ENCODE measurements at places on chromosomes 11 and 22.

- DNase-seq = no peak
These were observed 61.7 kb downstream of the LARGE2 start for GRCh38 chr11:45984192-45984591.

DNA sequence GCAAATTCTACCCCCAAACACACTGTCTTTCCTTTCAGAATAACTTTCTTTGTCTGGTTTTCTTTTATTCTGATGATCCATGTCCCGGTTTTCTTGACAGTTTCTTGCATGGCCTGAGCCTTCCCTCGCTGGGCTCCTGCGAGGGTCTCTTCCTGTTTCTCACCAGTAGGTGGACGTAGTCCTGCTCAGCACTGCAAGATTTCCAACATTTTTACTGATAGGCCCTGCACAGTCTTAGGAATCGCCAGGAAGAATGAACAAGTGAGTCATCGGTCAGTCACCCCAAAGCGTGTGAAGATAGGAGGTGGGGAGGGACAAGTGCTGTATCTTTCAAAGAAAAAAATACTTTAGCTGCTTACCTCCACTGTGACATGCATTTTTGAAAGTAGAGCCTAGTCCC, 16.9 kb upstream of the KIRREL3 start:
- no peak for DNase-seq

GRCh38 chr11:129277198-129277843, 85.2 kb upstream of the ARHGAP32 start:
- no peak for DNase-seq

DNA sequence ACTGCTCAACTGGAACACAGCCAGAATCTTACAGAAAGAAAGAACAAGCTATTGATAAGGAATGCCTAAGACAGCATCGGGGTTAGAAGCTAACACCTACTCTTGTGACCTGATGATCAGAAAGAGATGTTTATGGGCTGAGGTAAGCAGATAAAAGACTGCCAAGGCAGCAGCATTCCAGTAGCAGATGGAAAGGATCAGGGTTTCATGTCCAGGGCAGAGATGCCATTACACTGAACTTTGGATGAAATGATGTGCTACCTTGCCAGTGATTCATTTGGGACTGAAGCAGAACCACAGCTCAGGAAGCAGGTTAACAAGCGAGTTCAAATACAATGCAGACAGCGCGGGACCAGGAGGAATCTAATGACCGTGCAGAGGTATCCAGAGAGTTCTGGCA, 27.1 kb upstream of the APOA1 start:
- DNase-seq = no peak

DNA sequence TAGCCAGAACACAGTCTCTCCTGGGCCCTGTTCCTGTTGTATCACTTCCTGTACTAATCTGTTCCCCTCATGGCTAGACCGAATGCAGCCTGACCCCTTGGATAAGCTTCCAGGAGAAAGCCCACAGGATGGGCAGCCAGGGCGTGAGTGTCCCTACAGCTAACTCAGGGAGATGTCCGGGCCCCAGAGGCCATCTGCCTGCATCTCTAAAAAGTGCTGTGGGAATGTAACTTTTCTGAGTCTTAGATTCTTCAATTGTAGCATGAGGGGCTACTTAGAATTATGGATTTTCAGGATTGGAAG, 7.7 kb upstream of the MALAT1 start:
- DNase-seq = no peak

DNA sequence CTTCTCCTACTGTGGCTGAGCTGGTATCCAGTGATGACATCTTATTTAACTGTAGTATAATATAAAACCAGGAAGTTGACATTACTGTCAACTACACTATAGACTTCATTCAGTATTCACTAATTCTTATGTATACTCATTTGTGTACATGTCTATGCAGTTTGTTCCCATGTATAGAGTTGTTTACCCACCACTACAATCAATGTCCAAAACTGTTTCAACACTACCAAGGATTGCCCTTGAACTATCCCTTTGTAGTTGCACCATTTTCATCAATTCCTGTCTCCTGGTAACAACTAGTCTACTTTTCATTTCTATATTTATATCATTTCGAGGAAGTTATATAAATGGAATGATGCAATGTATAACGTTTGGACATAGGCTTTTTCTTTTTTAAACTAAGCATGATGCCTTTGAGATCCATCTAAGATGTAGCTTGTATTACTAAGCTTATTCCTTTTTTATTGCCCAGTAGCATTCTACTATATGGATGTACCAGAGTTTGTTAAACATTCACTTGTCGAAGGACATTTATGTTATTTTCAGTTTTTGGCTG, 39.2 kb downstream of the TMEM135 start:
- DNase-seq = no peak

DNA sequence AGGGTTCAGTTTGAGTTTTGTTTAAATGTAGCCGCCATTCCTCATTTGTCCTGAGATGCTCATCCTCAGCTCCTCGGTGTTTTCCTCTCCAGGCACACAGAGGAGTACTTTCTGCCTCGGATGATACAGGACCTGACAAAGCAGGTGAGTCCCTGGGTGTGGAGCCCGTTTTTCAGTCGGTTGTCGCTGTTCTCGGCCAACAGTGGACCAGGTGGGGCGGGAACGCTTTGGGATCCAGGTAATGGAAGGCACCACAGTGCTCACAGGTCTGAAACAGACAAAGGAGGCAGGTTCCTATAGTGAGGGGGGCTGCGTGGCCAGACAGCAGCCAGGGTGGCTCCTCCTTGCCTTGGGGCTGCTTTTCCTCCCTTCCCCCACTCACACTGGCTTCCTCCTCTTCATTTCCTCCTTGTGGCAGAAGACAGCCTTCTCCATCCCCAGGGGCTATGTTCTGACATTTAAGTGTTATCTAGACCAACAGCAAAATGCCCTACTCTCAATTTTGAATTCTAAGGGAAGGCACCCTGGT, 19.4 kb downstream of the NADSYN1 start:
- no peak for DNase-seq

GRCh38 chr22:31332010-31332409, 14.1 kb downstream of the PATZ1 start:
- no peak for DNase-seq

- no peak for DNase-seq
These were observed 109.6 kb upstream of the POU2AF2 start for GRCh38 chr11:111135778-111136570.

- DNase-seq = no peak
These were observed 23.8 kb downstream of the MYBPC3 start for GRCh38 chr11:47328449-47329390.

GRCh38 chr22:47804281-47804680, 1041.8 kb downstream of the TBC1D22A start:
- no peak for DNase-seq

- DNase-seq = no peak
These were observed 30.9 kb downstream of the OR4D9 start for GRCh38 chr11:59542142-59542810.

GRCh38 chr11:130315354-130315970, 745 bp upstream of the ZBTB44 start:
- DNase-seq = no peak

- DNase-seq = no peak
These were observed 98.2 kb downstream of the NTM start for GRCh38 chr11:131468565-131468964.

DNA sequence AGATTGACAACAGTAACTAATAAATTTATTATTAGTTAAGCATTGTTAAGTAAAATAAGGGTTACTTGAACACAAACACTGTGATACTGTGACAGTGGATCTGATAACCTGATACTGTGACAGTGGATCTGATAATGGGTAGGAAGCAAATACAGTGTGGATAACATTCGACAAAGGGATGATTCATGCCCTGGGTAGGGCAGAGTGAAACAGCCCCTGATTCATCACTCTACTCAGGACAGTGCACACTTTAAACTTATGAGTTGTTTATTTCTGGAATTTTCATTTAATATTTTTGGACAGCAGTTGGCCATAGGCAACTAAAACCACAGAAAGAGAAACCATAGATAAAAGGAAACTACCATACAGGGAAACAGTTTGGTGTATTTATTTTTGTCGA, 60.8 kb upstream of the CTSC start:
- DNase-seq = no peak

DNA sequence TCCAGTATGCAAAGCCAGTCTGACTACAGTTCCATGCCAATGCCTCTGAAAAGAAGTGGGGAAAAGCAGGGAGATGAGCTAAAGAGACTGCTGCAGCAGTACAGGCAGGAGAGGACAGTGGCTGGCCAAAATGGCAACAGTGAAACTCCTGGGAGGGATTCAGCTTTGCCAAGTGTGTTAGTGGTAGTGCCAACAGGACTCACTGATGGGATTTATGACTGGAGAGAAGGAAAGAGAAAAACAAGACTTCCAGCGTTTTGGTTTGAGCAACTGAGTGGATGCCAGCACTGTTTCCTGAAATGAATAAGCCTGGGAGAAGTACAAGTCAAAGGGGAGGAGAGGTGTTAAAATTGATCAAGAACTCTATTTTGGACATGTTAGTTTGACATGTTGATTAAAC, 80.9 kb downstream of the PLEKHA7 start:
- no peak for DNase-seq

GRCh38 chr11:36037031-36037430, 93.2 kb downstream of the LDLRAD3 start:
- no peak for DNase-seq

- no peak for DNase-seq
These were observed 73.8 kb upstream of the PARVA start for GRCh38 chr11:12303421-12304149.

DNA sequence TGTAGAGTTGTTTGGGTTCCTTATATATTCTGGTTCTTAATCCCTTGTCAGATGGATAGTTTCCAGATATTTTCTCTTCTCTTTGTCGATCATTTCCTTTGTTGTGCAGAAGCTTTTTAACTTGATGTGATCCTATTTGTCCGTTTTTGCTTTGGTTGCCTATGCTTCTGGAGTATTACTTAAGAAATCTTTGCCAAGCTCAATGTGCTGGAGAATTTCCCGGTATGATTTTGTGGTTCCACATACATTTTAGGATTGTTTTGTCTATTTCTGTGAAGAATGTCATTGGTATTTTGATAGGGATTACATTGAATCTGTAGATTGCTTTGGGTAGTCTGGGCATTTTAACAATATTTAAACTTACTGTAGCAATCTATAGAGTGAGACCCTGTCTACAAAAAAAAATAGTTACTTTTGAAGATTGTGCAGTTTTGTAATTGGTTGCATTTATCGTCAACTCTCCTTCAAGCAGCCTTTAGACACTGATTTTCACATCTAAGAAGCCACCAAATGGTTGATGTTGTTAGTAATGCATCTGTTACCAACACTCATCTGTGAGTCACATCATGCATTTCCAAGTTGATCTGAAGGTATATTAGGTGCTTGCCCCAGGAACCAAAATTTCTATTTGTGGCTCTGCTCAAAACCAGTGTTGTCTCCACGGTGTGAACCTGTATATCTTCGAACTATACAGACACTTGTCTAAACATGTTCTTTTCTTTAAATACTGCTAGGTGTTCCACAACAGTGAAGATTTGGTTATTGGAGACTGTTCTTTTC, 21.4 kb downstream of the XRCC6 start:
- no peak for DNase-seq

DNA sequence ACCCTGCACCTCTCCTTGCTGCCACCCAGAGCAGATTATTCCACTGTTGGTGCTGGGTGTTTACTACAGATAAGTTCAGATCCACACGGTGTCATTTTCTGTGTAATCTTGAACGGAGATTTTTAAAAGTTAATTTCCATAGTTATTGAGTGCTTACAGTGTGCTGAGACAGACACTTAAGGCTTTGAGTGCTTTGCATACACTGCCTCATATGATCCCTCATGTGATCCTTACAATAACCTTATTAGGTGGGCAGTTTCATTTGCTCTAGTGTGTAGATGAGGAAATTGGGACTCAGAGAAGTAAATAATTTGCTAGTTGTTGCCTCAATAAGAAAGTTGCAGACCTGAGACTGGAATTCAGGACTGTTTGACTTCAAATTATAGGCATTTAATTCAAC, 32.3 kb upstream of the ME3 start:
- DNase-seq = no peak

DNA sequence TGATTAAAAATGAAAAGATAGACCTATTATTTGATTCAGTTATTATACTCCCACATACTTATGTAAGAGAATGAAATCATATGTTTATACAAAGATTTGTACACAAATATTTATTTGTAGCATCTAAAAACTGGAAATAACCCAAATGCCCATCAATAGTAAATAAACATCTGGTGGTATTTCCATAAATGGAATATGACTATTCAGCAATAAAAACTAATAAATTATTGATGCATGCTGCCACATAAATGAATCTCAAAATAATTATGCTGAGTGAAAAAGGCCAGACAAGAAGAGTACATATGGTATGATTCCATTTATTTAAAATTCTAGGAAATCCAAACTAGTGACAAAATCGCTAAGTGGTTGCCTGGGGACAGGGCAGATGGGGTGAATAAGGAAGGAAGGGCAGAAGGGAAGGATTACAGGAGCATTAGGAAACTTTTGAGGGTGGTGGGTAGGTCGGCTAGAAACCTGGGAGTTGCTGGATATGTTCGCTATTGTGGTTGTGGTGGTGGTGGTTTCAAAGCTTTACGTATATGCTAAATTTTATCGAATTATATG, 41.5 kb downstream of the JAM3 start:
- DNase-seq = no peak

Data from activated naive CD4-positive, alpha-beta T cell (primary cell).